ENCODE measurements at places on chromosomes 4 and X. TPM values are rescaled to one million over a fixed set of nuclear protein-coding genes. Genes with fewer than 3 reads are reported as not detected.

- no peak for ATAC-seq
Measured at GRCh38 chrX:119682019-119682989, 10.7 kb downstream of the SEPTIN6 start.

DNA sequence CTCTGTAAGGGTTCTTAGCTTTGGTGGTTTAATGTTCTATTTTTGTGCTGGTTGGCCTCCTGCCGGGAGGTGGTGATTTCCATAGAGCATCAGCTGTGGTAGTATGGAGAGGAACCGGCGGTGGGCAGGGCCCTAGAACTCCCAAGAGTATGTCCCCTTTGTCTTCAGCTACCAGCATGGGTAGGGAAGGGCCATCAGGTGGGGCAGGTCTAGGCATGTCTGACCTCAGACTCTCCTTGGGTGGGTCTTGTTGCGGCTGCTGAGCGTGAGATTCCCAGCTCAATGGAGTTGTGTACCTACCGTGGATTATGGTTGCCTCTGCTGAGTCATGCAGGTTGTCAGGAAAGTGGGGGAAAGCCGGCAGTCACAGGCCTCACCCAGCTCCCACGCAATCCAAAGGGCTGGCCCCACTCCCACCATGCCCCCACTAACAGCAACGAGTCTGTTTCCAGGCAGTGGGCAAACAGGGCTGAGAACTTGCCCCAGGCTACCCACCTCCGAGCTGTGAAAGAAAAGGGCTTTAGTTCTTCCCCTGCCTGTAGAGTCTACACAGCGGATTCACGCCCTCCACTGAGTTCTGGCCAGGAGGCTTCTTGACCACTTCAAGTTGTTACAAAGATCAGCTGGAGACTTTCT, 235.9 kb downstream of the RPA4 start:
- ATAC-seq: no peak

- ATAC-seq: peak; percentile 48
Measured at GRCh38 chr4:183182873-183183725, 84.0 kb downstream of the WWC2 start.

GRCh38 chr4:1767770-1768366, 25.2 kb upstream of the FGFR3 start:
- ATAC-seq: no peak

The TBC1D8B gene
- 4.6 TPM for total RNA-seq
